Neural crest cell (in vitro differentiated cells): ENCODE measurements at places on chromosomes 16 and 17. TPM values are rescaled to one million over a fixed set of nuclear protein-coding genes. Genes with fewer than 3 reads are reported as not detected.

The LDHD gene
- total RNA-seq = 0.56 TPM in 1 of 2 replicates, not detected in the other

The FOXL1 gene
- total RNA-seq = 0.09 and 0.18 TPM in 2 replicates

The IL17C gene
- total RNA-seq = 0.23 TPM in 1 of 2 replicates, not detected in the other

The SOST gene
- not detected in 2 replicates for total RNA-seq

The CRHR1 gene
- total RNA-seq = 0.41 and 1.1 TPM in 2 replicates

The RNF157 gene
- 50.4 and 54.0 TPM in 2 replicates for total RNA-seq

The PRPF8 gene
- 449 and 459 TPM in 2 replicates for total RNA-seq

The PPP1R1B gene
- not detected in 2 replicates for total RNA-seq

The CASKIN1 gene
- 18.9 and 20.2 TPM in 2 replicates for total RNA-seq

The TM4SF5 gene
- not detected in 2 replicates for total RNA-seq

The TCAP gene
- total RNA-seq = 1.9 and 2.8 TPM in 2 replicates

The NHLRC4 gene
- 0.84 and 0.86 TPM in 2 replicates for total RNA-seq

The MFAP4 gene
- total RNA-seq = 0.26 and 0.43 TPM in 2 replicates

The GPR139 gene
- total RNA-seq = not detected in 2 replicates

The CCL2 gene
- total RNA-seq = 3.5 and 3.9 TPM in 2 replicates

The MMP15 gene
- total RNA-seq = 36.6 and 38.9 TPM in 2 replicates

The DGKE gene
- total RNA-seq = 4.7 and 5.4 TPM in 2 replicates

The DOC2B gene
- total RNA-seq = 0.91 and 1.0 TPM in 2 replicates

The CCL14 gene
- not detected in 2 replicates for total RNA-seq

The FBF1 gene
- total RNA-seq = 21.7 and 25.9 TPM in 2 replicates

The RHBDL1 gene
- total RNA-seq = 3.0 and 3.1 TPM in 2 replicates

The PRSS33 gene
- 0.23 and 0.39 TPM in 2 replicates for total RNA-seq

The SLC12A3 gene
- total RNA-seq = not detected in 2 replicates

The EMP2 gene
- total RNA-seq = 23.4 and 28.1 TPM in 2 replicates
